Muscle of leg (tissue), 16 donors: ENCODE measurements at places on chromosomes 5 and 9. TPM values are rescaled to one million over a fixed set of nuclear protein-coding genes. Genes with fewer than 3 reads are reported as not detected.

DNA sequence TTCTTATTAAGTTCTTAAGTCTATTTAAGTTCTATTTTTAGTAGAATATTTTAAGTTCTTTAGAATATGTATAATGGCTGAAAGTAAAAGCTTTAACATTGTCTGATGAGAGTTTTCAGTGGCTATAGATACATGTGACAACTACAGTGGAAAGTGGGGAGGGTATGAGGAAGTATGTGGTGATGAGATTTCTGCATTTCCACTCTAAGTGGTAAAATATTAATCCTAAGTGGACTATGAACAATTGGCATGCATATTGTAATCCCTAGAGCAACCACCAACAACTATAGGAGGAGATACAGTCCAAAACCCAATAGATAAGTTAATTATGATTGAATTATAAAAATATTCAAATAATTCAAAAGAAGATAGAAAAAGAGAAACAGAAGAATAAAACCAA lies 183.6 kb downstream of the GADD45G start:
- DNase-seq: no peak

- no peak for DNase-seq
Measured at GRCh38 chr5:72996632-72997031, 40.8 kb downstream of the FCHO2 start.

DNA sequence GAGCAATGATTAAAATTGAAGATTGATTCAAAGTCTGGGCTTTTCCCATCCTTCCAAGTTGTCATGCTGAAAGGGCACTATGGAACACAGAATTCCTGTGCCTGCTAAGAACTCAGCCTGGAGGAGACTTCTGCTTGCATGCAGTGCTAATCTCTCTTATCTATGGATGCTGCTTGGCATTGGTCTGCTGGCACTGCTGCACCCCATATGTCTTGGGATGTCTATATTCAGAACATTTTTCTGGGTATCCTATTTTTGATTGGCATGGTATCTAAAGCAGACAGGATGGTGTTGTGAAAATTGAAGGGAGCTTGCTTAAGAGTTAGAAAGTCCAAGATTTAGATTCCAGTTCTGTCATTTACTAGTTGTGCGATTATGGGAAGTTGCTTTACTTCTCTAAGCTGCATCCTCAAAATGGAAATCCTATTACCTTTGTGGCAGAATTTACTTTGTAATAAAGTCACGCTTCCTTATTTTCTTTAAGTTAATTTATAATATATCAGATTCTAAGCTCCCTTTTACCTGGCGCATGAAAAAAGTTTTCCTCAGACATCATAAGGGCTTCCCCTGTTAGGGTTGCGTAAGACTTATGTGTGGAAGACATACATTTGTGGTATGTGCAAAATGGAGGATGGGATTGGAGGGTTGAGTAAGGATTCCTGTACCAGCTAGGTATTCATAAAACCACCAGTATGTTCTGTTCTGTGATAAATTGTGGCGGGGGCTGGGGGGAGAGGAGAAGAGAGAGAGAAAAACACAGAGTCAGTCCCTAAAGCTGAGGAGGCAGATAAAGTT lies 254.0 kb downstream of the DMAC1 start:
- DNase-seq: no peak

- DNase-seq: peak; percentile 79
Measured at GRCh38 chr5:43191740-43192557, at the start of gene NIM1K. NIM1K (plus strand) TSS chr5:43192225; CDS start chr5:43245776, 53,551 bp downstream.

LOX gene
- polyA plus RNA-seq: 110 TPM

ANXA2R gene
- 1.6 TPM for polyA plus RNA-seq

GRCh38 chr5:173963867-173964441 lies 25.0 kb upstream of the C5orf47 start:
- DNase-seq: no peak

- no peak for DNase-seq
Measured at GRCh38 chr5:33840927-33841547, 50.8 kb downstream of the ADAMTS12 start.

SCGB3A2 gene
- polyA plus RNA-seq: not detected

STPG3 gene
- 0.42 TPM for polyA plus RNA-seq

- no peak for DNase-seq
Measured at GRCh38 chr9:116322521-116322920, 168.9 kb downstream of the PAPPA start.

DNA sequence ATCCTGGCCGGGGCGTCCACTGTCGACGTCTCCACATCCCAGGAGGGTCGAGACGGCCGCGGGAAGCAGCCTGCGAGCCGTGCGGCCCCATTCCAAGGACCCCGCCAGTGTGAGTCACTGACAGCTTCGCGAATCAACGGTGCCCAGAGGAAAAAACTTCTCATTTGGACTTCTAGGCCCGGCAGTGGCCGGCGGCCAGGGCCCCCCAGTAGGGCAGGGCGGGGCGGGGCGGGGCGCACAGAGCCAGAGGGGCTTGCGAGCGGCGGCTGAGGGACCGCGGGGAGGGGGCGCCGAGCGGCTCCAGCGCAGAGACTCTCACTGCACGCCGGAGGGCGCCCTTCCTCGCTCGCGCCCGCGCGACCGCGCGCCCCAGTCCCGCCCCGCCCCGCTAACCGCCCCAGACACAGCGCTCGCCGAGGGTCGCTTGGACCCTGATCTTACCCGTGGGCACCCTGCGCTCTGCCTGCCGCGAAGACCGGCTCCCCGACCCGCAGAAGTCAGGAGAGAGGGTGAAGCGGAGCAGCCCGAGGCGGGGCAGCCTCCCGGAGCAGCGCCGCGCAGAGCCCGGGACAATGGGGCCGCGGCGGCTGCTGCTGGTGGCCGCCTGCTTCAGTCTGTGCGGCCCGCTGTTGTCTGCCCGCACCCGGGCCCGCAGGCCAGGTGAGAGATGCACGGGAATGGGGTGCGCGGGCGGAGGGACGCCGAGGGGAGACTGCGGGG lies at the start of gene F2R:
Gene F2R, plus strand, starts transcription at position 391 of the 720 bp plus-strand sequence. Its CDS starts 182 bp downstream, at position 573.
- DNase-seq: peak; percentile 79

DNA sequence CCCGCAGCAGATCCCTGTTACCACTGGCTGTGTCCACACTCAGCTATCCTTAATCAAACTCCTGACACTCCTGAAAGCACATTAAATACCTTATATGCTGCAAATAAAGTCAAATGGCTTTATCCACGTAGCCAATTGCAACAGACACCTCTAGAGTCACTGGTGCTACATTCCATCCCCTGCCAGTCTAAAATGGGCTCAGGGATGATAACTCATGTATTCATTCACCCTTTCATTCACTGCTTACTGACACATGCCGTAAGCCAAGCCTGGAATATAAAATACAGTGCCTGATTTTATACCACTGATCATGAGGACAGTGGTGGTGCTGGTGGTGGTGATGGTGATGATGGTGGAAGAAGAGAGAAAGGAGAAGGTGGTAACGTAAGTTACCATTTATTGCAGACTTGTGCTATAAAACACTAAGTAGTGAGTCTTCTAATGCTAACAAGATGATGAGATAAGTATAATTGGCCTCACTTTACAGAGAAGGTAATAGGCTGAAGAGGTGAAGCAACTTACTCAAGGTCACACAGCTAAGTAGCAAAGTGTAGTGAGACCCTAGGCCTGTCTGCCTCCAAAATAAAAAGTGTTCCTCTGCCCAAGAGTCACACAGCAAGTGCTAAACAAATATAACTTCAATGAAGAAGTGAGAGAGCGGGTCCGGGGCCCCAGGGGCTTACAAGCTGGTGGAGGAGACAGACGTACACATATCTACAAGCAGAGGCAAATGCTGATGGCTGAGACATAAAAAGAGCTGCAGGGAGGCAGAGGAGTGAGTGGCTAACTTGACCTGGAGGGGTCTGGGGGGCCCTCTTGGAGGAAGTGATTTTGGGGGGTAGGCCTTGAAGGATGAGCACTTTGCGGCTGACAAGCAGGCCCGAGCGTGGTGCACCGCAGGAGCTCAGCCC lies 1.2 kb downstream of the TTLL11 start:
- DNase-seq: no peak

DNA sequence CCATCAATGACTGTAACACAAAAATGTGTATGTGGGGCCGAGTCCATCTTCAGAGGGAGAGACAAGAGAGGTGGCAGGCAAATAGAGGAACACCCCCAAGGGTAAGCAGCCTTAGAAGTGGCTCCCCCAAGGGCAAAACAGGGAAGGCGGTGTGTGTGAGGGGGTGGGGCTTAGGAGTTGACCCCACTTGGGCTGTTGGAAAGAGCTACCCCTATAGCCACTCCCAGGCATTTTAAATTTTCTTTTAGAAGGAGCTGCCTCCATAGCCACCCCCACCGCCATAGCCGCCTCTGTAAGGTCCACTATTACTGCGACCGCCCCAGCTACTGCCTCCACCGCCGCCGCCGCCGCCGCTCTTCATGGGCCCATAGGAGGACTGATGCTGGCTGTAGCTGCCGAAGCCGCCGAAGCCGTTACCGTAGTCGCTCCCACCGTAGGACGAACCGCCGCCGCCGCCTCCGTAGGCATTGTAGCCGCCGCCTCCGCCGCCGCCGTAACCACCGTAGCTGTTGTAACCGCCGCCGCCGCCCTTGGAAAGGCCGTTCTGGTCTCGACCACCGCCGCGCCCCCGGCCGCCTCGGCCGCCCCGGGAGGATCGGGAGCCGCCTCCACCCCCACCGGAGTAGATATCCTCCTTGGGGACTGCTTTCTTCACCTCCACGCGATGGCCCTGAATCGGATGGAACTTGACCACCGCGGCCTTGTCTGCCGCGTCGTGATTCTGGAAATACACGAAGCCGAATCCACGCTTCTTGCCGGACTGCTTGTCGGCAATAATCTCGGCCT lies 1.1 kb downstream of the HNRNPA0 start:
- peak; percentile 52 for DNase-seq

DNA sequence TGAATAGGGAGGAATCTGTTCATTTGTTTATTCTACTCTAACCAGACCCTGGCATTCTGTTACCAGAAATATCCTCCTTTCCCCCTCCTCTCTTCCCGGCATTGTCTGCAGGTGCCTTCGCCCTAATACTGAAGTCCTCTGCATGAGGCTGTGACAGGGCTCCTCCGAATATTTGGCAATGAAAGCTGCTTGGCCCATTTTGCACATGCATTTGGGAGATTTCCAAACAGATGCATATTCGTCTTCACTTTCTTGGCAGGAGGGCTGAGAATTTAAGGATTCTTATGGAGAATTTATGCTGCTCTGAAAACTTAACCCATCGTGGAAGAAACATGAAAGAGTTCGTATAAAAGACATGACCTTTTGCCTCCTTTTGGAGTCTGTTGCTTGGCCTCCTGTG lies 484.0 kb downstream of the ZNF608 start:
- DNase-seq: peak; percentile 93

DNA sequence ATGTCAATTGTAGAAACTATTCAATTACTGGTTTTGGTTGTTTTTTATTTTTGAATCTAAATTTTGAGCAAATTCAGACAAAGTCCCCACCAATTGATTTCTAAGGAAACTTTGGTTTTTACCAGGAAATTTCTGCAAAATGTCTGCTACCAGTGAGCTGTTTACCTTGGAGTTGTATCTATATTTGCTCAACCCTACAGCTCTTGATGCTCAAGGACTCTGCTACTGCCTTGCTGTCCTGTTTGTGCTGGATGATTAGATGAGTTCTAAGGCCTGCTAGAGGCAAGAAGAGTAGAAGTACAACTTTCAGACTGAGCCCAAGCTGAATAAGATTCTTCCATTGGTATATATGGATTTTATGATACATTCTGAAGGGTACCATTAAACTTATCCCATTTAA lies 42.6 kb upstream of the KIF2A start:
- no peak for DNase-seq

DNA sequence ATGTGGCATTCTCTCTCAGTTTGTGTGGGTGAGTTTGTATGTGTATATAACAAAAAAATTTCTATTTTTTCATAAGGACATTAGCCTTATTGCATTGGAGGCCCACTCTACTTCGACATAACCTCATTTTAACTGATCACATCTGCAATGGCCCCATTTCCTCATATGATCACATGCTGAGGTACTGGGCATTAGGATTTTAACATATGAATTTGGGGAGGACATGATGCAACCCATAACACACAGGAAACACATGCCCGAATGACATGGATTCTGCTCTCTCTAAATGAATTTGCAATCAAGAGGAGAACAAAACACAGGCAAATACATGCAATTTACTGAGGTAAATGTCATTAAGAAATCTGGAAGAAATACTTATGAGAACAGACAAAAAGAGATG lies 92.1 kb upstream of the COX7C start:
- DNase-seq: no peak

- no peak for DNase-seq
Measured at GRCh38 chr5:107477492-107477891, 193.2 kb downstream of the EFNA5 start.

GRCh38 chr9:123373946-123374345 lies 17.9 kb downstream of the CRB2 start:
- DNase-seq: peak; percentile 45
